Left hindlimb (tissue), 1 donor: ENCODE measurements at places on chromosomes 7 and 10.
A peak's percentile ranks its signal among the peaks of the same experiment; 100 is the strongest.

DNA sequence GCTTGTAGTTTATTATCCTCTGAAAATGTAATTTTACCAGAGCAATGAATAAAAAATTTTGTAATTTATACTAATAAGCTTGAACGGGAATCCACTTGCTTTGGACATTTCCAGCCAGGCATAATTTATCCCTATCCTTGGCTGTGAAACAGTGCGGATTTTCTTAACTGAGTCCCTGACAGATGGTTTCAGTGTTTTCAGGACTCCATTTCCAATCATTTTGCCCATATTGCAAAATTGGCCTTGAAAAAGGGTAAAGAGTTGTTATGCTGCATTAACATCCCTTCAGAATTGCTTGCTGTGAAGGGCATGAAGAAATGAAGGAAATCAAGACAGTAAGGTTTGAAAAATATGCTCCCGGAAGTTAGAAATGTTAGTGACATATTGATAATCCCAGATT lies 57.7 kb downstream of the NXPH1 start:
- DNase-seq: no peak

DNA sequence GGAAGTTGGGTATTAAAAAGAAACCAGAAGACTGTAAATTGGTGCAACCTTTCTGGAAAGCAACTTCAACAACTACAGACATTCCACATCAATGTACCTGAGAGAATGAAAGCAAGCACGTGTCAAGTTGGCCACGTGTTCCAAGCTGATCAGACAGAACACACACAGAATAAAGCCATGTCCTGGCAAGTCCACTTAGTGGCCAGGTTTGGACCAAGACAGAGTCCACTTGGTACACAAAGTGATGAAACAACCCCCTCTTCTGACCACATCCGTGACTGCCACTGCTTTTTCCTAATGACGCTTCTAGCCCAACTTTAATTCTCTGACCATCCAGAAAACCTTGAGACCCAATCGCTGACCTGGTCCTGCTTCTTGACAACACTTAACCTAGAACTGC lies 109.4 kb downstream of the ABLIM1 start:
- DNase-seq: no peak

DNA sequence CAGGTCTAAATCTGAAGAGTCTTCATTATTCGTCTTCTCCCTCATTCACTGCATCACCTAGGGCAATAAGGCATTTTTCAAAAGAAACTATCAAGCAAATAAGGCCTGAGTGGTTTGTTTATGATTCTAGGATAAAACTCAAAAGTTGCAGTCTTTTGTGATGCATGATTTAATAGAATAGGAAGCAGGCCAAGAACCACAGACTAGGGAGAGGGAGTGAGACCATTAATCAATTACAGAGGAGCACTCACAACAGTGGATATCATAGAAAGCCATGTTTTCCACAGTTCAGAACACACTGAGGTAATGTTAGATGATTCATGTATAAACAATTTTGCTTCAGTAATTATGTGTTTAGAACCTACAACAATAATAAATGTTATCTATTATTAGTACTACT lies 87.8 kb upstream of the LRRTM3 start:
- DNase-seq: no peak

DNA sequence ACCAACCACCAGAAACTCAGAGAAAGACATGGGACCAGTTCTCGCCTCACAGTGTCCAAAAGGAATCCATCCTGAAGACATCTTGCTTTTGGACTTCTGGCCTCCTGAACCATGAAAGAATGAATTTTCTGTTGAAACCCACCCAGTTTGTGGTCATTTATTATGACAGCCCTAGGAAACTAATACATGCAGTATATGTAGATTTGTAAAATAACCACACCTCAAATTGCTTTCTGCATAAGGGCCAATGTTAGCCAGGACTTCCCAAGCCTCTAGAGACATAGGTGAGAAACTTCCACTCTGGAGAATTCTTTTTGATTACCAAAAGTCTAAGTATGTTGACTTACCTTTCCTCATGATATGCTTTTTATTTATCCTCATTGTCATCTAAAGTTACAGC lies 210.5 kb upstream of the SP4 start:
- no peak for DNase-seq

DNA sequence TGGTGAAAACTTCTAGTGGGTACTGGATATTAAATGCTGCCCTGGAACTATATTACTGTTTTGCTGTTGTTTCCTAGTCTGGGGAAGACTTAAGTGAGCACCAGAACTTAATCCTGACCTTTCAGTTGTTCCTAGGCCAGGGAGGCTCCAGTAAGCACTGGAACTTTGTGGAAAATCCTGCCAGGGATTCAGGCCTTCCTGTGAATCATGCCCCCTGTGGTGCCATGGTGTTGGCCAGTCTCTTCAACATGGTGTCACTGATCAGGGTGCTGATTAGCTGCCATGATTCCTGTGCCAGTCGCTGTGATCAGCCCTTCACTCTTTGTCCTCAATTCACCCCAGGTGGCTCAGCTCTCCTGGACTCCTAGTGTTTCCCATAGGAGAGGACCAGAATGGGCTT lies 8.5 kb upstream of the AOAH start:
- DNase-seq: no peak

DNA sequence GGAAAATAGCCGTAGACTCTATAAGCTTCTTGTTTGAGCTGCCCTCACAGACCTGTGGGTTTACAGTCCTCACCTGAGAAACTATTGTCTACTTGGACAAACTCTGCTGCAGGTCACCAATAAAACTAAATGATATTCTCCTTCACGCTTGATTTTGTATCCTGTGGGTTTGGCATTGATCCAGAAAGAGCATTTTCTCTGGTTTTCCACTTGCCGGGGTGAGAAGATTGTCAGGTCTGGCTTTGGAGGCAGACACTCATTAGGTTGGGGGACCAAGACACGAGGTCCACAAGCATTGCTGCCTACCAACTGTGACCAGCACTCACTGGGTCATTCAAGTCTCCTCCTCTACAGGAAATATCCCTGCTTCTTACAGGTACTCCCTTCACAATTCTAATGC lies 68.5 kb downstream of the CDC14C start:
- DNase-seq: no peak

GRCh38 chr10:27153845-27154193 lies 365 bp downstream of the YME1L1 start:
- no peak for DNase-seq

- no peak for DNase-seq
Measured at GRCh38 chr10:84665883-84666463, 337.6 kb downstream of the CCSER2 start.

DNA sequence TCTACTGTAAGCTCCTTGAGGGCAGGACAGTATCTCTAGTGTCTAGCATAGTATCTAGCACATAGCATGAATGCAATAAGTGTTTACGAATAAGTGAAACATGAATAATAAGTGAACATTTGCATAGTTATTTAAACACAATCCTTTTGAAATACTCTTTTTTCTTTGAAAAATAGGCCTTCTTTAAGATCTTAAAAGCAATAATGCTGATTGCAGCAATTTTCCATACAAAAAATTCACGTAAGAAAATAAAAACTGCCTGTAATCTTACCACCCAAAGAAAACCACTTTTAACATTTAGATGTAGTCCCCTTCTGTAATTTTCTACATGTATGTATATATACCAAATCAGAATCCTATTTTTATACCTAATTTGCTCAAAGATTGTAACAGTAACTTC lies 162.5 kb upstream of the HPS1 start:
- DNase-seq: no peak

GRCh38 chr7:13179011-13179582 lies 491.7 kb downstream of the ARL4A start:
- no peak for DNase-seq

- DNase-seq: no peak
Measured at GRCh38 chr7:99267481-99267840, 5.2 kb upstream of the MYH16 start.

- DNase-seq: no peak
Measured at GRCh38 chr10:111084366-111085255, 7.8 kb downstream of the ADRA2A start.

GRCh38 chr10:62306663-62307062 lies 38.0 kb upstream of the RTKN2 start:
- no peak for DNase-seq

GRCh38 chr7:30710669-30711068 lies 28.4 kb upstream of the CRHR2 start:
- DNase-seq: no peak

GRCh38 chr10:133444342-133445267 lies 9.1 kb upstream of the SCART1 start:
- no peak for DNase-seq

- DNase-seq: no peak
Measured at GRCh38 chr7:101891936-101892640, 74.7 kb downstream of the CUX1 start.

DNA sequence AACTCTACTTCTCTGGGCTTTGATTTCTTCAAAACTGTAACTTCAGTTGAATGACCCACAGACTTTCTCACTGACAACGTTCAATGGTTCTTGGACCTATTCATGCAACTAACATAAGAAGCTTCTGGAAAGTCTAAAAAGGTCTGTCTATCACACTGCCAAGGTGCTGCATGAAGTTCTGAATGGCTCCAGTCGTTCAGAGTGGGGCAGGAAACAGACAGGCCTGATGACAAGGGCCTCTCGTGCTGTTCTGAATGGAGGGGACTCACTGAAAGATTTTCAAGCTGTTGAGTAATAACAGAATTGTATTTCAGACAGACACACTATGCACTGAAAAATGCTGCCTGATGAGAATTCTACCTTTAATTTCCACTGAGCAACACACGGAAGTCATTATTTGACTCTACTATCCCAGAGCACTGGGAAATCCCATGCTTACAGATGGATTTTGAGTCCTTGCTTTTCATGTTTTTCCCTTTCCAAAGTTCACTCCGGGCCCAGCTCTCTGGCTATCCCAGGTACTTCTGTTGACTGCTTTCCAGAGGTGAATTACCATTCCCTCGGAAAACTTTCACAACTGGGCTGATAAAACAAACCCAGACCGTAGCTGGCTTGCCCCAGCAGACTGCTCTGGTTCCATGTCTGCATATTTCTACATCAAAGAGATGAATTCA lies 204.9 kb upstream of the FRMD4A start:
- DNase-seq: no peak

GRCh38 chr10:114388275-114388674 lies 16.0 kb downstream of the AFAP1L2 start:
- no peak for DNase-seq

DNA sequence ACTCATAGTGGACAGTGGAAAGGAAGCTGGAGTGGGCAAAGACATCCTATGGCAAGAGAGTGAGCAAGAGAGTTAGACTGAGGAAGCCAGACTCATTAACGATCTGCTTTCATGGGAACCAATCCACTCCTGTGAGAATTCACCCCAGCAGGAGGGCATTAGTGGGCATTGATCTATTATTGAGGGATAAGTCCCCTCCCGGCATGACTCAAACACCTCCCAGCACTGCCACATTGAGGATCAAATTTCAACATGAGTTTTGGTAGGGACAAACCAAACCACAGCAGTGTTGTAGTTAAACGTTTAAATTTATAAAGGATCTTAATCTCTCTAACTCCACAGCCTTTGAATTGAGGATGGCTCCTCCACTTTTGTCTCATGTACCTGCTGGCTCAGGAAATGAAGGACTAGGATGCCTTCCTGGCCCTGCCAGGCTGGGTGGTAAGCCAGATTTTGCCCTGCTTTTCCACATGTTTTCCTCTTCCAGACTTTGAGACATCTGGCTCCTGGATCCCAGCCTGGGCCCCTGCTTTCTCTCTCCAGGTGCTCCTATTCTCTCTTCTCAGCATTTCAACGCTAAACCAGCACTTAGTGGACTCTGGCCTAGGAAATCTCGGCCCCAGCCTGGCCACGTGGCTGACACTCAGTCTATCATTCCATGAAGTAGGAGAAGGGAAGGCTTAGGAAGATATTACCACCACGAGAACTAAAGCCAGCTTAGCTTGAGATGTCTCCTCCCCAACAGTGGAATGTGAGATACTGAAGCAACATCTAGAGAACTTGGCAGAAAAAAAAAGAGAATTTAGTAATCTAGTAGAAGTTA lies 96.5 kb upstream of the PIP4K2A start:
- DNase-seq: no peak

DNA sequence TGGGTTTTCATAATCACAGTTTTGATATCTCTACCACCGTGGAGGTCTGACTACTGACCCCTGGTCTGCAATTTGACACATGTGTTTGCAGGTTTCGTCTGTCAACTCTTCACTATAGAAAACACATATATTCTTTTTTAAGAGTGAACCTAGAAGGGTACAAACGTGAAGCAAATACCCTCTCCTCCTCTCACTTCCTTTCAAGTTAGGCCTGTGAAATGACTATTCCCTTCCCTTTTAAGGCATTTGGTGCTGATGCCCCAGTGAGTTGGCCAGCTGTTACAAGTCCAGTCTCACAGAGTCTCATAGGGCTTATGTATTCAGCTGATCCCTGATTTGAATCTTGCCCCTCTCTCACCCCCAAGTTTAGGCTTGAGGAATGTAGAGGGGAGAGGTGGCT lies 742.0 kb upstream of the IGFBP3 start:
- no peak for DNase-seq

DNA sequence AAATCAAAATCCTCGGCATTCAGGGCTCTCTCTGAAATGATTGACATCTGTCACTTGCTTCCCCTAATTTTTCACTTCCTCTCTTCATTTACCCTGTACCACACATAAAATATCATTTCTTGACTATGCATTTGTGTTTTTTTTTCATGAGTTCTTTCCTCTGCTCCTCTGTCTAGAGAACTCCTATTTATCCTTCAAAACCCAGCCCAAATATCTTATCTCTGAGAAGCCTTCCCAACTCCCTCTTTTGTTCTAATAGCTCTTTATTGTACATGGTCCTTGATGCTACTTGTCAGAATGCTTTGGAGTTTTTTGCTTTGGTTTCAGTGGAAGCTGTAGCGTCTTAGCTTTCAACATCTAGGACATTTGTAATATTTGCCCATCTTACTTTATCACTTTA lies 190.2 kb upstream of the CTBP2 start:
- DNase-seq: no peak

- no peak for DNase-seq
Measured at GRCh38 chr10:26528715-26529393, 90.7 kb downstream of the APBB1IP start.

DNA sequence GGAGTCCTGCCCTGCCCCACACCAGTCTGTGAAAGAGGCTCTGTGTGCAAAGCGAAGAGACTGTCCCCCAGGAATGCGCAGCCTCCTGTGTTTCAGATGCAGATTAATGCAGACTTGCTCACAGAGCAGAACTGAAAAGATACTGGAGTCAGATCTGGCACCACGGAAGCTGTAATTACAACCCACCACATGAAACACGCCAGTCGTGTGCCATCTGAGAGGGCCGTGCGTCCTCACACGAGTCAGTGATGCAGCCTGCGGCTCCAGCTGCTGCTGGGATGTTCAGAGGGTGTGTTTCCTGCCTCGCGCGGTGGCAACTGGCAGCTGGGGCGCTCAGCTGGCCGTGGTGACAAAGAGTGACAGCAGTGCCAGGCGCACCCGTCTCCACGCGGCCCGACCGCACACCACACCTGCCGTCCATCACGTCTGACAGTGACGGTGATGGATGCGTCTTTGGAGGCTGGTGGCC lies 50.0 kb downstream of the NKX6-2 start:
- no peak for DNase-seq

GRCh38 chr7:3922175-3922635 lies 621.2 kb downstream of the SDK1 start:
- peak; percentile 61 for DNase-seq
